ENCODE measurements at places on chromosomes 12 and 14.

- no peak for DNase-seq
Measured at GRCh38 chr14:72673179-72673578, 220.7 kb downstream of the DPF3 start.

GRCh38 chr12:6434205-6435140 lies 10.3 kb upstream of the CD27 start:
- peak; percentile 77 for DNase-seq

GRCh38 chr14:64721391-64721791 lies 17.2 kb downstream of the PLEKHG3 start:
- DNase-seq = no peak

- DNase-seq = no peak
Measured at GRCh38 chr12:509500-509899, 49.8 kb downstream of the B4GALNT3 start.

GRCh38 chr12:29208060-29208459 lies 59.0 kb downstream of the FAR2 start:
- no peak for DNase-seq

DNA sequence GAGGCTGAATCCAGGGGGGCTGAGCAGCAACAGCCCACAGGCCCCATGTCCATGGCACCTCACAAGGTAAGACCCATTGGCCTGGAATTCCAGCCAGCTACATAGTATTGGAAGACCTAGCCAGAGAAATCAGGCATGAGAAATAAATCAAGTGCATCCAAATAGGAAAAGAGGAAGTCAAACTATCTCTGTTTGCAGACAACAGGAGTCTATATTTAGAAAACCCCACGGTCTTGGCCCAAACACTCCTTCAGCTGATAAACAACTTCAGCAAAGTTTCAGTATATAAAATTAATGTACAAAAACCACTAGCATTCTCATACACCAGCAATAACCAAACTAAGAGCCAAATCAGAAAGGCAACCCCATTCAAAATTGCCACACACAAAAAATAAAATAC lies 16.9 kb downstream of the PDE6H start:
- DNase-seq = no peak

DNA sequence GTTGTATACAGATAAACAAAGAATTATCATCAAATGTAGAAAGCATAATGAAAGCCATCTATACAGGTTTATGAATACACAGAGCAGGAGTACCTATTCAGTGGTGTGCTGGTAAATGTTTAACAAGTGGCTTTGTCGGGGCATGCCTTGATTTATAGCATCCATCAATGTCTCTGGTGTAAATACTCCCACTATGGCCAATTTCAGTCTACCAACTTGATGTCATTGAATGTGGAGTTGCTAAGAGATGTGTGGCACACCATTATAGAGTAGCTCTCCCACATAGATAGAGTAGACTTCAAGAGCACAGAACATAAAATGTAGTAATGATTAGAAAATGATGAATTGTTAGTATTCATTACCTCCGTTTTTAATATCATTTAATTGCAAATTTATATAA lies 9.3 kb downstream of the GRIP1 start:
- peak; percentile 7 for DNase-seq

GRCh38 chr14:100339766-100340422 lies 16.8 kb downstream of the SLC25A47 start:
- no peak for DNase-seq

GRCh38 chr14:52692248-52692962 lies 3.0 kb downstream of the ERO1A start:
- DNase-seq = no peak
